ENCODE measurements at places on chromosomes 1 and 21. TPM values are rescaled to one million over a fixed set of nuclear protein-coding genes. Genes with fewer than 3 reads are reported as not detected.

DNA sequence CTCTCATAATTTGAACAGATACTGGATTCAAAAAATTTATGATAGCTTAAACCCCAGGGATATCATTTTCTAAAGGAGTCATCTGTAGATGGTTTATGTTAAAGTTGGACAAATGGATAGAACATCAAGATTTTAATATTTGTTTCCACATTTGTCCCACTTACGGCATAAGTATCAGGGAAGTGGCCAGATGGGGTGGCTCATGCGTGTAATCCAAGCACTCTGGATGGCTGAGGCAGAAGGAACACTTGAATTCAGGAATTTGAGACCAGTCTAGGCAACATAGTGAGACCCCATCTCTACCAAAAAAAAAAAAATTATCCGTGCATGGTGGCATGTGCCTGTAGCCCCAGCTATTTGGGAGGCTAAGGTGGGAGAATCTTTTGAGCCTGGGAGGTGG lies 229.1 kb downstream of the GPR52 start:
- no peak for DNase-seq

- DNase-seq = no peak
Observed at GRCh38 chr1:160207771-160208556, 2.8 kb downstream of the PEA15 start.

GRCh38 chr1:47137198-47137597 lies at the start of gene CYP4A22:
CYP4A22 (plus strand) TSS chr1:47137441; CDS start chr1:47137486, 45 bp downstream.
- no peak for DNase-seq

- no peak for DNase-seq
Observed at GRCh38 chr1:87092846-87093245, 178.4 kb downstream of the HS2ST1 start.

Gene OVAAL
- total RNA-seq = not detected

Gene SLAMF1
- not detected for total RNA-seq

Gene KLHL17
- total RNA-seq = 11.9 TPM

Gene CTSE
- total RNA-seq = not detected

Data from epithelial cell of proximal tubule (primary cell).